Osteocyte (in vitro differentiated cells): ENCODE measurements at places on chromosomes 3 and 15.

DNA sequence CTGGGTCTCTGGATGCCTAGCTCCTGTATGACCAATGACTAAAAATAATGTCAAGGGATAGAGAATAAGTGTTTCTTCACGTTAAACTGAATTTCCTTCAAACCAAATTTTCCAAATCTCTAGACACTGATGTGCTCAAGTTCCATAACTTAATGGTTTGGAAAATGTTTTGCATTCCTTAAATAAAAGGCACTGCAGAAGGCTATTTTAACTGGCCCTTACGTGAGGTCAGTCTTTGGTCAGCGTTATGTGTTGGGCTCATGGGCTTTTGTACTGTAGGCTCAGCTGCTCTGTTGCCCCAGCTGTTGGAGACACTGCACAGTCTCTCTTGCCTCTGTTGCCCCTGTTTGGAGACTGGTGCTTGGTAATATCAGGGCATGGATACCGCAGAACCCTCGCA lies 188.5 kb downstream of the TPRG1 start:
- no peak for DNase-seq

DNA sequence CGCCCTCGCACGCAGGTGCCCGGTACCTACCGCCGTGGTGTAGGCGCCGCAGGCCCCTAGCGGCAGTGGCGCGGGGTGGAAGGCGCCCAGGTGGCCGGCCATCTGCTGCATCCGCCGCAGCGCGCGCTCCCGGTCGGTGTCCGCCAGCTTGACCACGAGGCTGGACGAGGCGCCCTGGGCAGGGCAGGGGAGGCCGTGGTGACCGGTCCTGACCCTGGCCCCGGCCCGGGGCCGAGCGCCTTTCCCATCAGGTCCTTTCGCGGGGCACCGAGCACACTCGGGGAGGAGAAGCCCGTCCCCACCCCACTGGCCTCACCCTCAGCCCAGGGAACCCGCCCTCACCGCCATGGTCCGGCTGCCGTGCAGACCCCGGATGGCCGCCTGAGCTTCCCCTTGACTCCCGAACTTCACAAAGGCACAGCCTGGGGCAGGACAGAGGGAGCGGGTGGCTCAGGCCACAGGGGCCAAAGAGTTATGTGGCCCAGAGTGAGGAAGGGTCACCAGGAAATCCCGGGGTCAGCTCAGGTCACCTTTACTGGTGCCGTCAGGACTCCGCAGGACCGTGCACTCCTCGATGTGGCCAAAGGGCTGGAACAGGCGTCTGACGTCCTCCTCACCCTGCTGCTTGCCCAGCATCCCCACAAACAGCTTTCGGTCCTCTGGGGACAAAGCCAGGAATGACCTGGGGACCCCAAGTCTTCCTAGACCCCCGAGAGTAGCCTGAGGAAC lies 17.4 kb upstream of the PARP6 start:
- DNase-seq, result no peak

- no peak for DNase-seq
These were observed 684.6 kb upstream of the CCDC54 start for GRCh38 chr3:106692624-106693023.

GRCh38 chr3:146026547-146026946 lies 134.4 kb downstream of the PLOD2 start:
- DNase-seq, result no peak

- no peak for DNase-seq
These were observed 136.6 kb upstream of the PTX3 start for GRCh38 chr3:157300094-157300493.
